ENCODE measurements at places on chromosomes 2 and 18. TPM values are rescaled to one million over a fixed set of nuclear protein-coding genes. Genes with fewer than 3 reads are reported as not detected.

SAP130 gene
- 0.72 TPM for total RNA-seq

RESP18 gene
- total RNA-seq: not detected

GNAL gene
- 2.9 TPM for total RNA-seq

ACOXL gene
- total RNA-seq: 6.0 TPM

MC2R gene
- 12.3 TPM for total RNA-seq

CXCR4 gene
- 7.5 TPM for total RNA-seq

ZC3H15 gene
- 54.9 TPM for total RNA-seq

DSC1 gene
- 19.3 TPM for total RNA-seq

MFSD2B gene
- total RNA-seq: 0.48 TPM

CNGA3 gene
- 1.2 TPM for total RNA-seq

TTLL4 gene
- total RNA-seq: 2.4 TPM

COL6A3 gene
- total RNA-seq: 1,957 TPM

- no peak for DNase-seq
These were observed 39.5 kb upstream of the ATP6V1B1 start for GRCh38 chr2:70895998-70896764.

DNA sequence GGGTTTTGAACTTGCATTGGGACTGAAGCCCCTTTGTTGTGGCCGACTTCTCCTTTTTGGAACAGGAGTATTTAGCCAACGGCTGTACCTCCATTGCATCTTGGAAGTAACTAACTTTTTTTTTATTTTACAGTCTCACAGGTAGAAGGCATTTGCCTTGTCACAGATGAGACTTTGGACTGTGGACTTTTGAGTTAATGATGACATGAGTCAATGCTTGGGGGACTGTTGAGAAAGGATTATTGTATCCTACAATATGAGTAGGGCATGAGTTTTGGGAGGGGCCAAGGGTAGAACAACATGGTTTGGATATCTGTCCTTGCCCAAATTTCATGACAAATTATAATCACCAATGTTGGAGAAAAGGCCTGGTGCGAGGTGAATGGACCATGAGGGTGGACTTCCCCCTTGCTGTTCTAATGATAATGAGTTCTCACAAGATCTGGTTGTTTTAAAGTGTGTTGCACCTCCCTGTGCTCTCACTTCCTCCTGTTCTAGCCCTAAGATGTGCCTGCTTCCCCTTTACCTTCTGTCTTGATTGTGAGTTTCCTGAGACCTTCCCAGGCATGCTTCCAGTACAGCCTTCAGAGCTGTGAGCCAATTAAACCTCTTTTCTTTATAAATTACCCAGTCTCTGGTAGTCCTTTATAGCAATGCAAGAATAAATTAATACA lies 1269.4 kb upstream of the CHAC2 start:
- no peak for DNase-seq

- DNase-seq: peak; percentile 78
These were observed 22.3 kb downstream of the KLF7 start for GRCh38 chr2:207143215-207144172.

DNA sequence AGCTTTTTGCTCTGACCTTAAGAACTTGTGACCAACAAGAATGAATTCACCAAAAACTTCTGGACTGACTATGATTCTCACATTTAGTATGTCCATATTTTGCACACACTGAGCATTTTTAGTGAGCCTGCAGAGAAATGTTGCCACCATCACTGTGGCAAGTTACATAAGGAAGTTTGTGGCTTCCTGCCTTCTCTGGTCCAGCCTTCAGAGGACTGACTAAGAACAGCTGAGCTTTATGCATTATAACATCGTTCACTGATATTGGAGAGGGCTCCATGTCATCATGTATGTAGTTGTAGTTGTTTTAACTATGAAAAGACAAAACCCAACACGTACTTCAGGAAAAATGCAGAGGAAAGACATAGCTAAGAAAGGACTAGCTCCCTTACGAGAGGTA lies 218.0 kb upstream of the CRIM1 start:
- DNase-seq: no peak

DNA sequence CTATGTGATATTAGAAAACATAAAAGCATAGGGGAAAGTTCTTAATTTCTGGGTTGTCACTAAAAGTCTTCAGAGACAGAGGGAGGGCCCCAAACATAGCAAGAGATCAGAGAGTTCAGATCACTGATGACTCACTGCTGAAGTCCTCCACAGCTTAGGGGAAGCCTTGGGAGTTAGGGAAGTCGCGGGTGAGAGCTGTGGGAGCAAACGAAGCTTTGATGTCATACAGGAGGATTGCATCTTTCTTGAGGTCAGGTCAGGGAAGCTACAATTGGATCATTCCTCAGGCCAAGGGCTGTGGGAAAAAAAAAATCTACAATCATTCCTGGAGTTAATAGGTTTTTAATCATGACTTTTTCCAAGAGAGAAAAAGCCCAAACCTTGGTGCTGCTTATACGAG lies 96.2 kb downstream of the COPS8 start:
- peak; percentile 97 for DNase-seq

- no peak for DNase-seq
These were observed 23.4 kb downstream of the CCNYL1 start for GRCh38 chr2:207734636-207735512.

DNA sequence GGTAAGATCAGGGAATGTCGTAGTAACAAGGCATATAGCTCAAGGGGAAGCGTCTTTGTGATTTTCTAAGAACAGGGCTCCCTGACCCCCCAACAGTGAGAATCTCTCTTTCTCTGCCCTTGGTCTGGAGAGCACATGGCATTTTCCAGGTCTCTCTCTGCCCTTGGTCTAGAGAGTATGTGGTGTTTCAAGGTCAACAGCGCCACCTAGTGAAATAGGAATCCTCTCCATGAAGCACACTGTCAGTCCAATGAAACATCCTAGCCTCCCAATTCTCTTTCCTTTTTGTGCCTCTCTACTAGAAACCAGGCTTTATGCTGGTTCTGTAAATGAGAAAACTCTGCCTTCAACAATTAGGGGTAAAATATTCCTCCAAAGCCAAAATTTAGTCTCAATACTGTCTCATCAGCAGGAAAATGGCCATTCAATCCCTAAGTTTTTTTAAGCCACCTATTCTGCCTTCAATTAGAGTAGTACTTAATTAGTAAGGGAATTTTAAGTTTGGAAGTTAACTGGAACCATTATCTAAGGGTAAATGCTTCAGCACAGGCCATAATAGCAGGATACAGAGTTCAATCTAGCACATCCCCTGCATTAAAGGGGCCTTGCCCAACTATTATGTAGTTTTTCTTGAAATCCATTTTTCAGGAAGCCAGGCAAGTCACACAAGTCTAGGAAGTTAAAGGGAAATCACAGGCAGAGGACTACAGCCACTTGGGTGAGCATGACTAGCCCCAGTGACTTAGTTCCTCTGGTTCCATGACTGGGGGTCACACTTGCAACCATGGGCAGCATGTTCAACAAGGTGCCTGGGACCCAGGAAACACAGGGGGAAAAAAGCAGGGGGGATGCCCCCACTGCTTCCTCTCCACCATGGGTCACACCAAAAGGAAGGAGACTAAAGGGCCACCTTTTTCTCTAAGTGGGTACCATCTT lies 12.4 kb downstream of the DYM start:
- no peak for DNase-seq

GRCh38 chr18:23456835-23457234 lies 3.7 kb downstream of the RIOK3 start:
- no peak for DNase-seq

GRCh38 chr2:173708806-173709205 lies 256.4 kb downstream of the SP3 start:
- no peak for DNase-seq

DNA sequence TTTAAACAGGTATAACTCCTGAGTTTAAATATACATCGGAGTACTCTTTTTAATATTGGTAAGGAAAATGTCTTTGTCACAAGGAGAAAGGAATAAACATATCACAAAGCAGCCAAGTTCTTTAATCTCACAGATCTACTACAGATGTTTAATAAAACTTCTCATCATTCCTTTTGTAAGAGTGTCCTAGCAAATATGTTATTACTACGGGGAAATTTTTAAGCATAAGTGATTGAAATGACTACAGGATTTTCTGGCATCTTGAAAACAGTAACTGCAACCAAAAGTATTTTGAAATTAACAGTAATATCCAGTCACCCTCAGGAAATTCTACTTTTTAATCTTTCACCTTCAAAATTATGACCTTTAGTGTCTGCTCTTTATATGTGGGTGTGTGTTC lies 403.1 kb downstream of the IRS1 start:
- no peak for DNase-seq

GRCh38 chr2:85926931-85927661 lies 38.3 kb upstream of the ST3GAL5 start:
- no peak for DNase-seq

GRCh38 chr2:238100821-238101771 lies 956 bp downstream of the ESPNL start:
- DNase-seq: no peak

DNA sequence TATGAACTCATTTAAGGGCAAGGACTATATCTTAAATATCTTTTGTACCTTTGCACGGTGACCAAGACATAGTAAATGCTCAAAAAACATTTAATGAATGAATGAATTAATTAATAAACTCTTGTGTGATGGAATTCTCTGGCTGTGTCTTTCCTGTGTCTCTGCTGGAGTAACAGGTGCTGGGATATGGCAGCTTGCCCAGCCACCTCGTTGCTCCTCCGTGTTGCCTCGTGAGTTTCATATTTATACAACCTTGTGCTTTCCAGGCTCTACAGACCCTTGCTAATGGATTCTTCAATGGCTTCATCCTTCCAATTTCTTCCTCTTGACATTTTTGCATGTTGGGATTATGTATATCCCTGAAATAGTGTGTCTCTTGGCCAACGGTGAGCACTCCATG lies 30.4 kb downstream of the CTAGE1 start:
- DNase-seq: no peak

DNA sequence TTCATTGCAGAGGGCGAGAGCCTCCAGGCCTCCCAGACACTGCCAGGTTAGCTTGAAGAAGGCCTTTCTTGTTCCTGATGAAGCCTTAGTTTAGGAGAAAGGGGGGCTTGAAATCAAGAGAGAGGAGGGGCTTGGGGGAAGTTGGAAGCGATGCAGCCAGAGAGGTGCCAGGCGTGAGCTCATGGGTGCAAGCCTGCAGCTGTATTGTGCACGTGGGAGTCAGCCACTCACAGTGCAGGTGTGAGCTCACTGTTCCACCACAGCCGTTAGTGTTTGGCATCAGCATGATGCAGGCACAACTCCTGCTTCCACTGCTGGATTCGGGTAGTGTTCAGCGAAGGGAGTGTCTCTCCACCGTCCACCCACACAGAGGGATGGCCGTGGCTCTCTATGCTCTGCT lies 68.4 kb upstream of the ALPP start:
- DNase-seq: no peak

- no peak for DNase-seq
These were observed 90.3 kb downstream of the ROCK2 start for GRCh38 chr2:11254100-11254536.

- DNase-seq: peak; percentile 58
These were observed 83.3 kb upstream of the POMC start for GRCh38 chr2:25251422-25252273.

DNA sequence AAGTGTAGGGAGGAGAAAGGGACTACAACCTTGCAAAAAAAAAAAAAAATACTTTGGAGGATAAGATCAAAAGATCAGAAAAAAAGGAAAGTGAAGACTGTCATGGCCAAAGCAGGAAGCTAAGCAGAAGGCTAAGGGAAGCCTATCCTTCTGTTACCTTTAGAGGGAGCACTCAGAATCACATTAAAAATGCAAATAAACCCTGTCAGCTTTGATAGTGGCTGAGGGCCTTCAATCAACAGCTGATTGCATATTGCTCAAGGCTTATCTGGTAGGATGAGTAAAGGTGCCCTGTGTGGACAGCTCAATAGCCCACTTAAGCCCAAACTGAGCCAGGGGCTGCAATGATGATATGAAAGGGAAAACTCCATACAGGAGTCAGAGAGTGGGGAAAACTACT lies 1021.2 kb downstream of the LRP1B start:
- no peak for DNase-seq

GRCh38 chr2:156437272-156437930 lies 1.2 kb downstream of the GPD2 start:
- peak; percentile 17 for DNase-seq

- DNase-seq: no peak
These were observed 111.2 kb upstream of the KLHL29 start for GRCh38 chr2:23273786-23274185.

- DNase-seq: no peak
These were observed 58.1 kb upstream of the MYT1L start for GRCh38 chr2:2389215-2389614.

DNA sequence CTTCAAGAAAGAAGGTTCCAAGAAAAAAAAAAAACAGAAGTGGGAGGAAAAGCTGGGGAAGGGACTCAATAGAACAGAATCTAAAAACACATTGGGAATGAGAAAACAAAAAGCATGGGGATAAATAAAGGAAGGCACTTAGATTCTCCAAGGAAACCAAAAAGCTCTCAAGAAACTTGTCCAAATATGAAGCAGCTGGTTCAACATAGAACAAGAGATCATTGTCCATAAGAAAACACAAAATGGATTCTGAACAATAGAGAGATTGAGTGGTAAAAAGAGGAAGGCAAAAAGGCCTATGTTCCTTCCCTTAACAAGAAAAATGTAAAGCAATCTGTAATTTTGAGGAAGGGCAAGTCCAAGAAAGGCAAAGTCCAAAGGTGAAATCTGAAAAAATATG lies 32.9 kb upstream of the ALK start:
- no peak for DNase-seq

GRCh38 chr18:63757541-63757940 lies 17.7 kb upstream of the SERPINB7 start:
- no peak for DNase-seq

GRCh38 chr2:3183766-3184165 lies 193.9 kb downstream of the EIPR1 start:
- DNase-seq: no peak

GRCh38 chr2:74564222-74564621 lies 9.7 kb downstream of the DOK1 start:
- DNase-seq: no peak

- no peak for DNase-seq
These were observed 141.0 kb downstream of the TMEM17 start for GRCh38 chr2:62364791-62365528.

GRCh38 chr2:227817850-227818674 lies 4.4 kb downstream of the CCL20 start:
- DNase-seq: peak; percentile 93

- DNase-seq: peak; percentile 26
These were observed 161.5 kb upstream of the FOSL2 start for GRCh38 chr2:28231110-28231631.

GRCh38 chr2:96764253-96764637 lies 3.5 kb downstream of the CNNM4 start:
- DNase-seq: peak; percentile 68

DNA sequence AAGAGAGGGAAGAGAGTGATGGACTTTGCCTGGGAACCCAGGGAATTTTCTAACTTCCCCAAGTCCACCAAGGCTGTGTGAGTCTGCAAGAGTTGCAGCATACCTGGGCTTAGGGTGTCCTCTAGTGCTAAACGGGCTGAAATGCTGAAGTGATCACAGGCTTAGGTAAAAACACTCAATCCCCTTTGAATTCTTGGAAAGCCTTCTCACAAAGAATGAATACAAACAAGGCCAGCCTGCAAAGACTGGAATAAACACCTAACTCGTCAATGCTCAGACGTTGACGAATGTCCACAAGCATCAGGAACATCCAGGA lies 30.0 kb upstream of the BMP10 start:
- DNase-seq: no peak

GRCh38 chr2:230714136-230714480 lies 1.5 kb downstream of the CAB39 start:
- DNase-seq: peak; percentile 75

Measured in umbilical cord (tissue), 2 donors.